ENCODE measurements at places on chromosomes 7 and 10.

- DNase-seq, result no peak
Observed at GRCh38 chr7:118029826-118030422, 154.0 kb upstream of the LSM8 start.

DNA sequence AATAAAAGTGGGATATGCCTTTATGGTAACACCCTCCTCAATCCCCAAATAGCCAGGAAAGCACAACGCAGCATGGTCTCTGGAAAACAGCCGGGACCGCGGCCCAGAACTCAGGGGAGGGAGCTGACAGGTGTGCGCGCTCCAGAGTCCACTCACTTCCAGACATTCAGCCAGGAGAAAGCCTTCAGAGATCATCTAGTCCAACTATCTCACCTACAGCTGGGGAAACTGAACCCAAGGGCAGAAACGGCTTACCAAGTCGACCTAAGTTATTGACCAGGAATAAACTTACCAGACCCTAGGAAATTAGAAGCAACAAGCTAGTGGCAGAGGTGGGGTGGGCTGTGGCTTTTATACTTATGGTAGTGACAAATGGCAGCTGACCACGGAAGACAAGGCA is 16.4 kb downstream of the GSDME start:
- no peak for DNase-seq

DNA sequence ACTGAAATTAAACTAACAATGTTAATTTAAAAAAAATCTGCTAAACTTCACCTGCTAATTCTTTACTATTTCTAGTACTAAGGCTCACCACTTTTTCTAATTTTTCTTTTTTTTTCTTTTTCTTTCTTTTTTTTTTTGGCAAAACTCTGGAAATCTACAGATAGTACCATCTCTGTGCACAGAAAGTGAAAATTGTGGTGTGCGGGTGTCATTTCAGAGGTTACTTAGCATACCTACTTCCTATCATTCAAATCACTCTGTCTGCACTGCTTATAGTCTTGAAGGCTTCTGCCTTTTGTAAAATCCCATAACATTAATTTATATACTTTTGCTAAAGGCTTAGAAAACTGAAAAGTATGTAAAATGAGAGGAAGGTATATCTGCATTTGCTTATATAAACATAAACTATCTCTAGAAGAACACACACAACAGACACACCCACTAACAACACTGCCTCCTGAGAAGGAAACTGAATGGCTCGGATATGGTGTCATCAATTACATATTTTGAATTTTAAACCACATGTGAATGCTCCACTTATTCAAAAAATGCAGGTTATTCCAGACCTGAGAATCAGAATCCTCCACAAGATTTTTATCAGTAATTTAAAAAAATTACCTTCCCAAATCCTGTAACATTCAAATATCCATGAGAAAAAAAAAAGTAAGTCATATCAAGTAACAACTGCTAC is 229.5 kb downstream of the PARD3 start:
- no peak for DNase-seq

DNA sequence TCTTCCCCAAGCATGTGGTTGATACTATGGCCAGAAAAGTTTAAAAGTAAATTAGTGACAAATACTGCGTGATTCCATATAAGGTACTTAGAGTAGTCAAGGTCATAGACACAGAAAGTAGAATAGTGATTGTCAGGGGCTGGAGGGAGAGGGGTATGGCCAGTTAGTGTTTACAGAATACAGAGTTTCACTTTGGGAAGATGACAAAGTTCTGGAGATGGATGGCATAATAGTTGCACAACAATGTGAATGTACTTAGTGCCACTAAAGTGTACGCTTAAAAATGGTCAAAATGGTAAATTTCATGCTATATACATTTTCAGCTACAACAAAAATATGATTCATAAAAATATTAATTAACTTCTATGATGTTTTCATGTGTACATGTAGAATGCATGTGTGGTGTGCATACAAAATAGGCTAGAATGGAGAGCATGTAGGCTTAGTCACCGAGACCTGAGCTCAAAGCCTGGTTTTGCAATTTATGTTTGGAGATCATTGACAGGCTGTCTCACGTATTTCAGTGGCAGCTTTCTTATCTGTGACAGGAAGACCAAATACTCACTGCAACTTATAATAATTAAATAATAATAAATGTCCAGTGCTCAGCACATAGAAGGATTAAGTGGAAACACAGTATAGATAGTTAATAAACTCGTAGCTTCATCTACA is 625.6 kb downstream of the SUGCT start:
- DNase-seq, result no peak

DNA sequence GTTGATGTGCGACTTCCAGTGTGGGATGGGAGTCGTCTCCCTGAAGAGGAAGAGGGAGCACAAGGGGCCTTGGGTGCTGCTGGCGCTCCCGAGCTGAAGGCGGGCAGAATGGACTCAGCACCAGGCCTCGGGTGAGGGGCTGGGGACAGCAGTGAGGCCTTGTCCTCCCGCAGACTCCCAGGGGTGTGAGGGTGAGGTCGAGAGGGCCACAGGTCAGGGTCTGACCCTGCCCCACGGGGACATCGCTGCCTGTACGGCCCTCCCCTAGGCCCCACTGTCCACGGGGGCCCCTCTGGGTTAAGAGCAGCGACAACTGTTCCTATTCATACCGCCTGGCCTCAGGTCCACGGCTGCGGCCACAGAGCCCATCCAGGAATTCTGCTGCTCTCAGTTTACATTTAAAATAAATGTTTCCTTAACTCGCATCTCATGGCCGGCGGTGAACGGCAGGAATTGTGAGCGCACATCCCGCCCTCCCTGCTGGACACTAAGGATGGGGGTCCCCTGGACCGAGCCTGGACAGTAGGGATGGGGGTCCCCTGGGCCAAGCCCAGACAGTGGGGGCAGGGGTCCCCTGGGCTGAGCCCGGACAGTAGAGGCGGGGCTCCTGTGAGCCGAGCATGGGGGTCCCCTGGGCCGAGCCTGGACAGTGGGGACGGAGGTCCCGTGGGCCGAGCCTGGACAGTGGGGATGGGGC is 61.7 kb downstream of the PDGFA start:
- DNase-seq, result no peak

DNA sequence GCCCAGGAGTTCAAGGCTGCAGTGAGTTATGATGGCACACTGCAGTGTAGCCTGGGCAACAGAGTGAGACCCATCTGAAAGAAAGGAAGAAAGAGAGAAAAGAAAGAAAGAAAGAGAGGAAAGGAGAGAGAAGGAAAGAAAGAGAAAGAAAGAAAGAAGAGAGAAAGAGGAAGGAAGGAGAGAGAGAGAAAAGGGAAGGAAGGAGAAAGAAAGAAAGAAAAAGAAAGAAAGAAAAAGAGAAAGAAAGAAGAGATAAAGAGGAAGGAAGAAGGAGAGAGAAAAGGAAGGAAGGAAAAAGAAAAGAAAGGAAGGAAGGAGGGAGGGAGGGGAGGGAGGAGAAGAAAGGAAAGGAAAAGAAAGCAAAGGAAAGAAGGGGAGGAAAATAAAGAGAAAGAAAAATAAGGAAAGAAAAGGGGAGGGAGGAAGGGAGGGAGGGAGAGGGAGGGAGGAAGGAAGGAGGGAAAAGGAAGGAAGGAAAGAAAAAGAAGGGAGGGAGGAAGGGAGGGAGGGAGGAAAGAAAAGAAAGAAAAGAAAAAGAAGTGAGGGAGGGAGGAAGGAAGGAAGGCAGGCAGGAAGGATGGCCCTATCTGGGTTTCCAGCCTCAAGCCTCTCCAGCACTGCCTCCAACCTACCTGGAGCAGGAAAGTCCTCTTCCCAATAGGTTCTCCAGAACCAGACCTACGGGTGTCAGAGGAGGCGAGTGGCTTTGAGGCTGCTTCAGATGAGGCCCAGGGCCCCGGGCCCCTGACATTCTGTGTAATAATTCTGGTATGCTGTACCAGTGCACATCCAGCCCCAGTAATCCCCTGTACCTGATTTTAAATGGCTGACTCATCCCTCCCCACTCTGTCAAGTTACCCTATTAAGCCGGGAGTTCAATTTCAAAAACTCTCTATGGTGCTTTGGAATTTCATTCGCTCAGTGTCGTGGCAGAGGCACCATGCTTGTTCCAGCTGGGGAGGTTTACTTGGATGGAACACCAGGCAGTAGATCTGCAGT is 6.8 kb upstream of the PARD3 start:
- DNase-seq, result peak; percentile 80

DNA sequence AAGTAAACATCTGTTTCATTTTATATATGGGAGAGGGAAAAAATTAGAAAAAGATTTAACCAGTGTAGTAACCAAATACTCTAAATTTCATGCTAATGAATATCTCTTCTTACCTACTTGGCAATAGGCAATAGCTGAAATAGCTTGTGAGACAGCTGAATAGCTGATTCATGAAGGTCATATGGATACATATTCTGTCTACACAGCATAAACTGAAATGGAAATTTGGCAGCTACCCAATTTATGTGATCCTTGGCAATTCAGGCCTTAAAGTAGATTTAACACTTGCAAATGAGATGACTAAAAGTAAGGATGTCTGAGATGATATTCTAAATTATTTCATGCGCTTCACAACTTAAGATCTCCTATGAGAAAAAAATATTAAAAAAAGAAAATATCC is 261.2 kb upstream of the SEMA3A start:
- no peak for DNase-seq

DNA sequence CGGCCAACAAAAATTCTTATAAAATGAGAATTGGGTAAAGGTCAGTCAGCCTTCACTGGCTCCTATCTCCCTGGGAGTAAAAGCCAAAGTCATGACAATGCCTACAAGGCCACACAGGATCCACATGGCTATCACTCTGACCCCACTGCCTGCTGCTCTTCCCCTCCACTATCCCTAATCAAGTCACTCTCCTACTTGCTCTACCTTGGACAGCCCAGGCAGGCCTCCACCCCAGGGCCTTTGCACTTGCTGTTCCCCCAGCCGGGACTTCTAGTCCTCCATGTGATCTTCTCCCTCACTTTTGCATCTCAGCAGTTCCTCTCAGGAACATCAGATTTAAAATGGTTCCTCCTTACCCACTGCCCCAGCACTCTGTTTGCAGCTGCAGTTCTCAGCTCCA is 50.6 kb downstream of the PRR15 start:
- no peak for DNase-seq

- no peak for DNase-seq
Observed at GRCh38 chr7:27897441-27897847, 157.5 kb downstream of the TAX1BP1 start.

DNA sequence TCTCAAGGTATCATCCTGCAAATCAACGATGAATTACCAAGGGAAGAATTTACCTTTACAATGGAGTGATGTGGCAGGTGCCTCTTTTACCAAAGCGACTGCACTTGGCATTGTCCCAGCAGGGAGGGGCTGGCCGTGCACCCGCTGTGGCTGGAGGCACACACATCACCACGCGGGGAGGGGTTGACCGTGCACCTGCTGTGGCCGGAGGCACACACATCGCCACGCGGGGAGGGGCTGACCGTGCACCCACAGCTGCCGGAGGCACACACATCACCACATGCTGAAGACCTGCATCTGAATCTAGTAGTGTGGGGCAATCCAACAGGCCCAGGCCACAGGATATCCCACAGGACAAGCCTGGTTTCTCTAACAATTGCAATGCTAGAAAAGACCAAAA is 493.5 kb downstream of the DNAJB6 start:
- no peak for DNase-seq

- DNase-seq, result peak; percentile 6
Observed at GRCh38 chr7:77738871-77739270, 42.6 kb downstream of the RSBN1L start.

GRCh38 chr10:53601260-53601875 is 828.8 kb upstream of the MBL2 start:
- peak; percentile 27 for DNase-seq

DNA sequence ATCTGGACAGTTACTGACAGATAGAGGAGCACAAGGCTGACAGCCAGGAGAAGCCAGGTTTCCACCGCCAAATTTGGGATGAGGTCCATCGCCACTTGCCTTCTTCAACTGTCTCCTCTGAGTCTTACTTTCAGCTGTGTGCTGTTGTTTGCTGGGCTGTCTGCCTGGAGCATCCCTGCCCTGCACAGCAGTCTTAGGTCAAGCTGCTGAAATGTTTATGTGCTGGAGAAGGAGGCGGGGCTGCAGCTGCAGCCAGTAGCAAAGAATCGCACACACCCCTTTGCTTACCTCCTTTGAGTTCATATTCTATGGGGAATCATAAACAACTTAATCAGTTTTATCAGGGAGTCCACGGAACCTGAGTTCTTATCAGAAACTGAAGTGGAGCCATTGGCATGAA is 20.1 kb upstream of the CYP3A5 start:
- DNase-seq, result no peak

- DNase-seq, result no peak
Observed at GRCh38 chr7:96329241-96329640, 7.3 kb upstream of the SLC25A13 start.

GRCh38 chr10:48417374-48417773 is 110.9 kb downstream of the MAPK8 start:
- DNase-seq, result no peak

GRCh38 chr10:52129410-52130178 is 184.5 kb upstream of the DKK1 start:
- DNase-seq, result no peak

DNA sequence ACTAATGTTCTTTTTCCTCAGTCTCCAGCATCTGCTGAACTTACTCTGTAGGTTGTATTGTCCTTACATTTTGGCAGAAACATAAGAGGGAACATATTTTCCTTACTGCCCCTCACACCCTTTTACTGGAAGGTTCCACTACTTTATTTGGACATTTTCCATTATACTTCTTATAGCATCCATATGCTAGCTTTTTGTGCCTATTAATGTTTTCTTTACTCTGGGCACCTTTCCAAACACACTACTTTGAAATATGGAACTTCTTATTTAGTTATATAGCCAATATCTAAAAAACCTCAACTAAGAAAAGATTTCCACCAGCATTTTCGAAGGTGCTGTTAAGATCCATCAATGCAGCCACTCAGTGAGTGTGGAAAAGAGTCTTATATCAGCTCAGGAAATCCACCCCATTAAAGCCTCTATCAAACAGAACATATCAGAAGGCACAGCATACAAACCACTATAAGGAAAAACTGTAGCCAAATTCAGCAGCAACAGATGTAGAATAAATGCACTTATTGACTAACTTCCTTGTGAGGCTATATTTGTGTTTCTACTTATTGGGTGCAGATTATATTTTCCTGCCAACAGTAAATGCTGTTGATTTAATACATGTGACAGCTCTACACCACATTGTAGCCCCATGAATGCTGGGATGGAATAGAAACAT is 272.5 kb upstream of the SEMA3E start:
- no peak for DNase-seq

- DNase-seq, result no peak
Observed at GRCh38 chr10:92265687-92266258, 25.1 kb downstream of the CPEB3 start.

- no peak for DNase-seq
Observed at GRCh38 chr7:44646176-44646920, 39.9 kb downstream of the OGDH start.
